ENCODE measurements at places on chromosomes 13 and 19. TPM values are rescaled to one million over a fixed set of nuclear protein-coding genes. Genes with fewer than 3 reads are reported as not detected.

MRPL4 gene
- total RNA-seq: 39.8 TPM

SEMA6B gene
- total RNA-seq: 0.46 TPM

FPR2 gene
- not detected for total RNA-seq

CCDC97 gene
- total RNA-seq: 68.3 TPM

MISP3 gene
- total RNA-seq: 0.34 TPM

CEACAM20 gene
- total RNA-seq: not detected

LMTK3 gene
- total RNA-seq: 1.9 TPM

JAK3 gene
- total RNA-seq: 143 TPM

CACNA1A gene
- total RNA-seq: 1.7 TPM

CAPN12 gene
- total RNA-seq: 28.6 TPM

SLC10A2 gene
- not detected for total RNA-seq

IQCN gene
- total RNA-seq: 63.6 TPM

DMPK gene
- 58.3 TPM for total RNA-seq

THSD1 gene
- total RNA-seq: 0.44 TPM

LILRB5 gene
- total RNA-seq: 0.17 TPM

CLEC11A gene
- total RNA-seq: 0.34 TPM

UNC13A gene
- 0.10 TPM for total RNA-seq

FXYD3 gene
- not detected for total RNA-seq

NCR1 gene
- total RNA-seq: not detected

FCHO1 gene
- 162 TPM for total RNA-seq

LILRB1 gene
- total RNA-seq: 138 TPM

TNNI3 gene
- total RNA-seq: not detected

MUC16 gene
- total RNA-seq: 1.1 TPM

LRP3 gene
- not detected for total RNA-seq

FFAR3 gene
- total RNA-seq: not detected

IGLON5 gene
- not detected for total RNA-seq

CDX2 gene
- not detected for total RNA-seq

HSH2D gene
- 259 TPM for total RNA-seq

Data from B cell (primary cell).